ENCODE measurements at places on chromosomes 6 and 20. TPM values are rescaled to one million over a fixed set of nuclear protein-coding genes. Genes with fewer than 3 reads are reported as not detected.

The TMEM170B gene
- total RNA-seq = 9.2 TPM

The FAM162B gene
- total RNA-seq = 64.4 TPM

The TREML2 gene
- total RNA-seq = 1.4 TPM

The RNASET2 gene
- total RNA-seq = 68.4 TPM

The PRICKLE4 gene
- 6.9 TPM for total RNA-seq

The NT5E gene
- total RNA-seq = 13.5 TPM

The ZFP64 gene
- total RNA-seq = 11.5 TPM

The ABCF1 gene
- 28.8 TPM for total RNA-seq

The HAO1 gene
- total RNA-seq = not detected

The SLC13A3 gene
- 2.4 TPM for total RNA-seq

The NRSN1 gene
- not detected for total RNA-seq

The TSHZ2 gene
- 8.8 TPM for total RNA-seq

The OOEP gene
- not detected for total RNA-seq

The PHF3 gene
- 137 TPM for total RNA-seq

The MDFI gene
- total RNA-seq = 36.4 TPM

The CRIP3 gene
- 0.83 TPM for total RNA-seq

The NKAIN2 gene
- 4.4 TPM for total RNA-seq

The RIPOR3 gene
- total RNA-seq = 7.9 TPM

The DEK gene
- total RNA-seq = 69.5 TPM

All from lung (tissue), 17 donors.